ENCODE measurements at places on chromosomes 12 and 14. TPM values are rescaled to one million over a fixed set of nuclear protein-coding genes. Genes with fewer than 3 reads are reported as not detected.

PLEKHA5 gene
- total RNA-seq, result 23.5 TPM

CCDC91 gene
- total RNA-seq, result 9.3 TPM

SLC17A8 gene
- total RNA-seq, result not detected

TAS2R9 gene
- not detected for total RNA-seq
